ENCODE measurements at places on chromosomes 7 and 10.

GRCh38 chr10:15136129-15137035 lies 32.1 kb downstream of the NMT2 start:
- DNase-seq, result no peak

DNA sequence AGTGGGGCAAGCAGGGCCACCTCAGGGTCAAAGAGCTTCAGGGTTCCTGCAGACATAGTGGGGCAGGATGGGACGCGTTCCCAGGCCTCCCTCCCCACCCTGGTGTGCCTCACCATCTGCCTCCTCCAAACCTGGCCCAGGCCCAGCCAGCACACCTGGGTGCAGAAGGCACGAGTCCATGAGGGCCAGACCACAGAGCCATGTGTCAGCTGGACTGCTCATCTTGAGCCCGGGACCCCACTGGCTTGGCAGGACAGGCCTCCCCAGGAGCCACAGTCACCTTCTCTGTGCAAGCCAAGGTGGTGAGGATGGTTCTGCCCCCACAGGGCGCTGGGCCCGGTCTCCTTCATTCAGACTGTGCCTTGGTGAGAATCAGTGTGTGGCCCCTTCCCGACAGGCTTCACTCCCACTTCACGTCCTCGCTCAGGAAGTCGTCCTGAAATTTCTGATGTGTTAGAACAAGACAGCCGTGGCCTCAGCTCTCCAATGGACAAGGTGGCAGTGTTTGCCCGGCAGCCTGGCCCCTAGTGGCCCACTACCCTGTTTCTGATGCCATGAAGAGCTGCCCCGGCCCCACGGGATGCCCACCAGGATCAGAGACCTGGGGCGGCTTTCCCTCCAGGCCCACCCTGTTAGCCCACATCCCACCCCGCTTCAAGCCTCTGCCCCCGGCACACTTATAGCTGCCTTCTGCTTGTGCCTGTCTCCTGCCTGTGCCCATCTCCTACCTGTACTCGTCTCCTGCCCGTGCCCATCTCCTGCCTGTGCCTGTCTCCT lies 59.6 kb upstream of the EBF3 start:
- no peak for DNase-seq

- DNase-seq, result no peak
Observed at GRCh38 chr10:21217107-21217506, 308.4 kb downstream of the SKIDA1 start.

- DNase-seq, result no peak
Observed at GRCh38 chr10:9260690-9261089, 1206.2 kb downstream of the GATA3 start.

- DNase-seq, result no peak
Observed at GRCh38 chr10:83276971-83277370, 862.3 kb upstream of the GHITM start.

DNA sequence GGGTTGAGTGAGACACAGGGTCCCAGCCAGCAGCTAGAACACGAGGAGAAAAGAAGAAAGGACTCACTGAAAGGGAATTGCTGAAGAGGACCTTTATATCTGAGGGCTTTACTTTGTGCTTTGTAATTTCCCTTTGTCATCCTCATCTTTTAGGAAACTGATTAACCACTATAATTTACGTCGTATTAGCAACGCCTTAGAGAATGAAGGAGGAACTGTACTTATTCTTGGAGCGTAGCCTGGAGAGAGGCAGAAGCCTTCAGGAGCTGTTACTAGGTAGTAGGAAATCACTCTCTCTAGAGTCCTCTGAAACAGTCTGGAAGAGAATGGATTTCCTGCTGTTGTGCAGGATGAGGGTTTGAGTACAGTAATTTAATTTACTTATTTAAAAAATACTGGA lies 101.0 kb upstream of the STEAP1B start:
- DNase-seq, result no peak

DNA sequence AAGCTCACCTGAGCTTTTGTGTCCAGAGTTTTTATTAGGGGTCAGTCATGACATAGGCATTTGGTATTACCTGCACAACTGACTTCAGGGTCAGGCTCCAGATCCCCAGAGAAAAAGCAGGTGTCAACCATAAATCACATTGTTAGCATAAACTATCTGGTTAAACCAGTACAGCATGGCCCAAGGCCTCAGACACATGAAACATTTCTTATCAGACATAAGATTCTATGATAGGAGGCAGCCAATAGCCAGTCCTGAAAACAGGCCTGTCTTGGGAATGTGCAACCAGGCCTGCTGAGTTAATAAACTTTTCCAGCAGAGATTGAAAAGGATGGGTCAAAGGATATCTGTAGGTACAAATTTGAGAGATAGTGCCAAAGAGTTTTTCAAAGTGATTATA lies 116.1 kb downstream of the TPST1 start:
- no peak for DNase-seq

- no peak for DNase-seq
Observed at GRCh38 chr10:62284221-62284620, 15.6 kb upstream of the RTKN2 start.

- DNase-seq, result no peak
Observed at GRCh38 chr10:13375791-13376190, 27.7 kb upstream of the SEPHS1 start.

- DNase-seq, result peak; percentile 35
Observed at GRCh38 chr10:88896994-88897853, 17.2 kb downstream of the STAMBPL1 start.

- DNase-seq, result no peak
Observed at GRCh38 chr7:69553190-69553589, 45.1 kb upstream of the AUTS2 start.

DNA sequence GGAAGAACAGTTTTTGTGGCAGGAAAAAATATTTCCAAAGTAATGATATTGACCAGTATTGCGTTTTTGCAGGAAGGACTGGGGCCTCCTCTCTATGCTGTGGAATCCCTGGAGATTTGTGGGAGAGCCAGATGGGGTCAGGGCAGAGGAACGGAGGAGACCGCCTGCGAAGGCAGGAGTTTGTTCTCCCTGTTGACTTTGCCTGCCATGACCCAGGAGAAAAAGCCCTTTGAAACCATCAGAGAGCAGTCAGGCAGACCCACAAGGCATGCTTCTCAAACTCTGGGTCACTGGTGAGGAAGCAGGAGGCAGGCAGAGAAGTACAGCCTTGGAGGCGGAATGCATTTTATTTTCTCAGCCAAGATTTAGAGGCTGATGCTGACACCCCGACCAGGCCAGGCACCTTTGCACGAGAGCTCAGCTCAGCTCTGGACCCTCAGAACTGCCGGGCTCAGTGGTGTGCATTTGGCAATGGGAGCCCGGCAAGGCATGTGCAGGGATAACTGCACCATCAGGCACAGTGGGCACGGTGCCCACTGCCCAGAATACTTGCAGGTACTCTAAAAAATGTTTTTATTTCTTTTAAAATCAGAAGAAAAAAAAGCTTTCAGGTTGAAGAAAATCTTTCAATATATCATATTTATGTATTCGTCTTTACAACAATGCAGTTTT lies 410.4 kb downstream of the RPS24 start:
- peak; percentile 47 for DNase-seq

GRCh38 chr7:25711940-25712339 lies 440.1 kb upstream of the NFE2L3 start:
- no peak for DNase-seq

DNA sequence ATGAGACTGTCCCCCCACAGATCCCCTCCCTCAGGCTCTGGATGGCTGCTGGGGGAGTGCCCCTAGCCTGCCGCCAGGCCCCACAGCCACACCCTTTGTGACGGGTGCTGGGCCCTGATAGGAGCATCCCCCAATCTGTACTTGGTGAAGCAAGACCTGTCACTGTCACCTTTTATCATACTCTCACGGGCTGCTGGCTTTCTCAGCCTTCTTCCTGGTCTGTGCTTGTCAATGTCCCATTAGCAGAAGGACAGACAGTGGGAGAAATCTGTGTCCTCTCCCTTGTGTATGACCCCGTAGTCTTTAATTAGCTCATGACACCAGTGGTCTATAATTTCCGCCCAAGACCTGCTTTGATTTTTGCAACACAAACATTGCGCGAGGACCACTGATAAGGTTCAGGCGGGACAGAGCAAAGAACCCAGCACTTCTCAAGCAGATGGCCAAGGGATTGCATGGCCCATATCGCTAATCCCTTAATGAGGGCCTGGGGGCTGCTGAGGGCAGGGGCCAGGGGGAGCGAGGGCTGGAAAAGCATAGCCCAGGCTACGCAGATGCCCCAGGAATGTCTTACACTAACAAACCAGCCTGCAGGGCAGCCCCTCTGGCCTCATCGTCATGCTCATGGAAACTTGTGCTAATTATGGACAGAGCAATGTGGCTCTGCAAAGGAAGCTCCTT lies 127.8 kb downstream of the PTPN20 start:
- DNase-seq, result no peak

GRCh38 chr10:74548676-74549075 lies 277.7 kb upstream of the KAT6B start:
- DNase-seq, result no peak

- no peak for DNase-seq
Observed at GRCh38 chr10:80268266-80268665, 21.2 kb downstream of the MAT1A start.

GRCh38 chr10:121696854-121697253 lies 98.6 kb upstream of the FGFR2 start:
- DNase-seq, result peak; percentile 88

DNA sequence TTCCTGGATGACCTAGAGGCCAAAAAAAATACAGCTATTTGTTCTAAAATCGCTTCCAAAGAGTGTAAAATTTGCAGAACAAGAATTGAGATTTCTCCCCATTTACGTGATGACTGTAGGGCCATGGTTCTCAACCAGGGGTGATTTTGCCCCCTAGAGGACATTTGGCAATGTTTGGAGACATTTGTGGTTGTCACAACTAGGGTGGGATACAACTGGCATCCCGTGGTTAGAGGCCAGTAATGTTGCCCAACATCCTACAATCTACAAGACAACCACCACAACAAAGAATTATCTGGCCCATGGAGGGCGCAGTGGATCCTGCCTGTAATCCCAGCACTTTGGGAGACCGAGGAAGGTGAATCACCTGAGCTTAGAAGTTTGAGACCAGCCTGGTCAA lies 22.8 kb upstream of the MALSU1 start:
- DNase-seq, result peak; percentile 11

- DNase-seq, result no peak
Observed at GRCh38 chr7:10483671-10484070, 490.0 kb upstream of the PHF14 start.

- no peak for DNase-seq
Observed at GRCh38 chr7:139044813-139045794, 9.3 kb upstream of the ZC3HAV1L start.

DNA sequence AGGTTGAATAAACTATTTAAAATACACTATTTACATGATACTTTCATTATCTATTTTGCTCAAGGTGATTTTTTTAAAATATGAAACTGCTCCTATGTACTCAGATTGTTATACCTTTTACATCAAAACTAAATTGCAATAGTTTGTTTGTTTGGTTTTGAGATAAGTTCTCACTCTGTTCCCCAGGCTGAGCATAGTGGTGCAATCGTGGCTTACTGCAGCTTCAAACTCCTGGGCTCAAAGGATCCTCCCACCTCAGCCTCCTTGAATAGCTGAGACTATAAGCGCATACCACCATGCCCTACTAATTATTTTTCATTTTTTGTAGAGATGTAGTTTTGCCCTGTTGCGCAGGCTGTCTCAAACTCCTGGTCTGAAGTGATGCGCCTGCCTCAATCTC lies 12.7 kb downstream of the TAS2R60 start:
- DNase-seq, result no peak

- peak; percentile 99 for DNase-seq
Observed at GRCh38 chr10:63537536-63537935, 16.3 kb downstream of the REEP3 start.

GRCh38 chr7:102821994-102822747 lies 73.4 kb downstream of the FAM185A start:
- no peak for DNase-seq

- no peak for DNase-seq
Observed at GRCh38 chr10:3761021-3761686, 23.9 kb downstream of the KLF6 start.

DNA sequence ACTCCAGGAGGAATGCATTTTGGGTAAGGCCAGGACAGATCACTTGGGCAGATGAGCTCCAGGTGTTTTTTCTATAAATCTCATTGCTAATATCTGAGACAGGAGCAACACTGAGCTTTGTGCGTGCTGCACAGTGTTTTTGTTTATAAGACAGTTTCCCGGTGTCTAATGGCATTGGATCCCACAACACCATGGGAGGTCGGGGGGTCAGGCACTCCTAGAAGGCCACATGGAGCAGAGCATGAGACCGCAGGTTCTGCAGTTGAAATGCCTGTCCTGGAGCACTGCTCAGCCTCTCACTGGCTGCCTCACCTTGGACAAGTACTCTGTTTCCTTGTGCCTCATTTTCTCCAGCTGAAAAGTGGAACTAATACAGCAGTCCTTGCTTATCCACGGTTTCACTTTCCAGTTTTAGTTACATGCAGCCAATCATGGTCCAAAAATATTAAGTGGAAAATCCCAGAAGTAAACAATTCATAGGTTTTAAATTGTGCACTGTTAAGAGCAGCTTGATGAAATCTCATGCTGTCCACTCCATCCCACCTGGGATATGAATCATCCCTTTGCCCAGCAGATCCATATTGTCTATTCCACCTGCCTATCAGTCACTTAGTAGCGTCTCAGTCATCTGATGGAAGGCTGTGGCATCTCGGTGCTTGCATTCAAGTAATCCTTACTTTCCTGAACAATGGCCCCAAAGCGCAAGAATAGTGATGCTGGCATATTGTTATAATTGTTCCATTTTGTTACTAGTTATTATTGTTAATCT lies 35.2 kb downstream of the ATXN7L1 start:
- DNase-seq, result no peak

DNA sequence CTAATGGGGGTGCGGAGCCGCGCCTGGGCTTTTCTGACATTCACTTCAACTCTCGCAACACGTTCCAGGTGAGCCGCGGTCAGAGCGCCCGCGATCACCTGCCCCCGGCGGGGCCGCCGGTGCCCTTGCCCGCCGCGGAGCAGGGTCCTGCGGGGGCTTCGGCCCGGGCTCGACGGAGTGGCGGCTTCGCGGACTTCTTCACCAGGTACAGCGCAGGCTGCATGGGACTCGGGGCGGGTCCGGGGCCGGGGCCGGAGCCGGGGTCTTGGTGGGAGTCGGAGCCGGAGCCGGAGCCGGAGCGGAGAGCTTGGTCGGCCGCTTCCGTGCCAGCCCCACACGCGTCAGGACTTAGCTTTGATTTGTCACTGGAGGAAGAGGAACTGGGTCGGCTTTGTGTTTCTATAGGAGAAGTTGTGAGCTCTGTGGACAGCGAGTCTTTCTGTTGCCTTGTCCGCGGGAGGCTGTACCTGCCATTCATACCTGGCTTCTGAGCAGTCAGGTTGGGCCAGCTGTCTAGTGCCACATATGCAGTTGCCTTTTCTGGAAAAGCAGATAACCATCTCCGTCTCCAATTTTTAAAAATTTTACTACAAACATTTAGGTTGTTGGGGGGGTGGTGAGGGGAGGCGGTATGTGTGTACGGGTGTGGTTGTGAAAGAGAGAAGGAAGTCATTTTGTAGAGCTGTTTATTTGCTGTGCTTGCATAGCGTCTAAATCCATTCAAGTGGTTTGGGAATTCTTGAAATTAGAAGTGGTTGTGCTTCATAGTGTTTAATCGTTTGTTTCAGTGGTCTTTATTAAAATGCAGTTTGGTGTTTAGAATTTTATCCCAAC lies 1.3 kb downstream of the TBC1D12 start:
- DNase-seq, result peak; percentile 66

All from cerebellar cortex (tissue), 1 donor.